ENCODE measurements at places on chromosomes 16 and 17.

GRCh38 chr17:49995055-49995738 lies at the start of gene DLX3:
DLX3 (minus strand) TSS chr17:49995224; CDS start chr17:49994998, 226 bp downstream.
- peak; percentile 12 for DNase-seq

DNA sequence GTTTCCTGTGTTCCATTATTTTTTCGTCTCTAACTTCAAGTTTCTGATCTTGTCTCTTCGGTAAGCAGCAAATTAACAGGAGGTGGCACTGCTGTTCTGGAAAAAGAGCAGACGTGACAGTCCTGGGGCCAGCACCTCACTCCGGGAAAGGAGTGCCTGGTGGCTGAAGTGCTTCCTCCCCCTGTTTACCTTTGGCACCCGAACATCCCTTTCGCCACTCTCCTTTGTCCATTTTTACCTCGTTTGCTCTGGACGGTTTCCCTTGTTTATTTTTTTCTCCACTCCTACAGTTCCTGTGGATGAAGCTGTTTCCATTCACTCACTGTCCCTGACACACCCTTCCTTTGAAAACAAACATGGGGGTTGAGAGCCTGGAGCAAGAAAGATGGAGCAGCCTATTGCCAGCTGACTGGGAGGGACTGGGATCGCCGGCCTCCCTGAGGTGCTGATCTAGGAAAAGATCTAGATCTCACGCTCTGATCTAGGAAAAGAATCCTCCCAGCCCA lies 12.6 kb downstream of the SAP30BP start:
- no peak for DNase-seq

GRCh38 chr17:79305768-79306423 lies 231.3 kb downstream of the ENGASE start:
- DNase-seq: no peak

GRCh38 chr17:80169784-80170500 lies at the start of gene CARD14:
CARD14 (plus strand) TSS chr17:80170030; CDS start chr17:80181439, 11,409 bp downstream.
- DNase-seq: no peak

GRCh38 chr16:84565669-84566495 lies 52.0 kb downstream of the COTL1 start:
- no peak for DNase-seq

DNA sequence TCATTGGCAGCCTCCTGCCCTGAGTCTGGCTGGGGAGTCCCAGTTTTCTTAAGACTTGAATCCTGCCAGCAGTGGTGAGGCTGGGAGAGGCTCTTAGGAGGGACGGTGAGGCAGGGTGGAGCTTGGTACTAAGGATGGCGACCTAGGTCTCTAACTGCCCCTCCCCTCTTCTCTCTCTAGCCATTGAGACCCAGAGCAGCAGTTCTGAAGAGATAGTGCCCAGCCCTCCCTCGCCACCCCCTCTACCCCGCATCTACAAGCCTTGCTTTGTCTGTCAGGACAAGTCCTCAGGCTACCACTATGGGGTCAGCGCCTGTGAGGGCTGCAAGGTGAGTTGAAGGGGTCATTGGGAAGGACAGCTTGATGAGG lies 16.4 kb downstream of the GJD3 start:
- DNase-seq: no peak

DNA sequence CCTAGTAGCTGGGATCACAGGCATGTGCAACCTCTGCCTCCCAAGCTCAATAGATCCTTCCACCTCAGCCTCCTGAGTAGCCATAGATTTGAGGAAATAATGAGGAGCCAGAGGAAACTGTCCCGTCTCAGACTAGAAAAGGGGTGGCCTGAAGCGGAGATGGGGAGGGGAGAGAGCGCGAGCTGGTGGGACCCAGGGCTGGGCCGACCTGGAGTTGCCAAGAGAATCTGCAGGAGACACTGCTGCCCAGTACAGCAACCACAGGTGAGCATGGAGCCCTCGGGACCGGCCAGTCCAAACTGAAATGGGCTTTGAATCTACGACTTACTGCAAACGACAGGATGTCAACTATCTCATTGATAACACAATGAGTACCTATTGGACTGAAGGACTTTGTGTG lies 24.3 kb downstream of the CD300A start:
- no peak for DNase-seq

DNA sequence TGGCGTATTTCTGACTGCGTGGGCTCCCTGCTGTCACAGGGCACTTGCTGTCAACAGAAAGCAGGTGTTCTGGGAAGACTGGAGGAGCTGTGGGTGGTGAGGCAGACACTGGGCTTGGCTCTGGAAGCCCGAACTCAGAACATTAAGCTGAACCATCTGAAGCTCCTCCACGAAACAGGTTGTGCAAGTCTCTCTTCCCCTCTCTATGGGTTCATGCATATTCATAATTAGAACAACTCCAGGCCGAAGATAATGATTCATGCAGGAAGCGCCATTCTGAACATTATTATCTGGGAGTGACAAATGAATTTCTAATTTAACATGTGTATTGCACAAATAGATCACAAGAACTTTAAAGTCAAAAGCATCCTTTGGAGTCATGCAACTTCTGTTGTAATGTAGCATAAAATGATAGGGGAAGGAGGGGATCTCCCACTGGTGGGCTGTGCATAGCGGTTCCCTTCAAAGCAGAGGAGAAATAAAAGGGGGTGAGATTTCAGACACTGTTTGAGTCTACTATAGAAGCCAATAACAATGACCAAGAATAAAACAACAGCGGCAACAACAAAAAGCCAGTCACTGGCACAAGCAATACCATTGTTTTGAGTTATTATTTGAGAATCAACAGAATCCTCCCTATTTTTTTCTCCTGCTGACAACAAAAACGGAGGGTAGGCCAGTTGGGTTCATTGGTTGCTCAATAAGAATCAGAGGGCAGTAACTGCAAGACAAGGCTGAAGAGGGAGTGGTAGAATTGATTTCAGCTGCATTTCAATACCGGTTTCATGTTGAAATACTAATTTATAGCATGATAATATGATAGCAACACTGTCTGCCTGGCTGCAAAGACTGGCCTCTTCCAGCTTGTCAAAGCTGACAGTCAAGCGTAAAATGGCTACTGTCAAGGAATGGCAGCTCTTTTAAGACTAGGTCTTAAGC lies 407.3 kb downstream of the XYLT1 start:
- no peak for DNase-seq

DNA sequence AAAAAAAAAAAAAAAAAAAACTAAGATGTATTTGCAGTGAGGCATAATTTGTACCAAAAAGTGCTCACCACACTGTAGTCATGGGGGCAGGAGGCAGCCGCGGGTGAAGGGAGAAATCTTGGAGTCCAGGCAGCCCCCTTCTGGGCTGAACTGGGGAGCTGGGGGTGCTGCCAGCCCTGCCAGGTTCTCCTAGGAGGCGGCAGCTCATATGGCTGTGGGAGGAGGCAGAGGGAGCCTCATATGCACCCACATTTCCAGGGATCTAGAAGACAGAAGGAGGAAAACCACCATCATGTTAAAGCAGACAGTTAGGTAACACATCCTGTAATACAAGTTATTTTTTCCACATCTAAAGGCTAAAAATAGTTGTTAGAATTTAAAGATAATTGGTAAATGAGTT lies 16.3 kb downstream of the MAPT start:
- no peak for DNase-seq

DNA sequence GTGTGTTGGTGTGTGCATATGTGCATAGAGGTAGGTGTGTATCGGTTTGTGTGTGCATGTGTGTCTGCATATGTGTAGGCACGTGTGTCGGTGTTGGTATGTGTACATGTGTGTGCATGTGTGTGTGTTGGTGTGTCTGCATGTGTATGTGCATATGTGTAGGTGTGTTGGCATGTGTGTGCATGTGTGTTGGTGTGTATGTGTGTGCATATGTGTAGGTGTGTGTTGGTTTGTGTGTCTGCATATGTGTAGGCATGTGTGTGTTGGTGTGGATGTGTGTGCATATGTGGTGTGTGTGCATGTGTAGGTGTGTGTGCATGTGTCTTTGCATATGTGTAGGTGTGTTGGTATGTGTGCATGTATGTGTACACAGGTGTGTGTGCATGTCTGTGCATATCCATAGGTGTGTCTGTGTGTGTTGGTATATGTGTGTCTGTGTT lies 3.9 kb upstream of the AATK start:
- no peak for DNase-seq

DNA sequence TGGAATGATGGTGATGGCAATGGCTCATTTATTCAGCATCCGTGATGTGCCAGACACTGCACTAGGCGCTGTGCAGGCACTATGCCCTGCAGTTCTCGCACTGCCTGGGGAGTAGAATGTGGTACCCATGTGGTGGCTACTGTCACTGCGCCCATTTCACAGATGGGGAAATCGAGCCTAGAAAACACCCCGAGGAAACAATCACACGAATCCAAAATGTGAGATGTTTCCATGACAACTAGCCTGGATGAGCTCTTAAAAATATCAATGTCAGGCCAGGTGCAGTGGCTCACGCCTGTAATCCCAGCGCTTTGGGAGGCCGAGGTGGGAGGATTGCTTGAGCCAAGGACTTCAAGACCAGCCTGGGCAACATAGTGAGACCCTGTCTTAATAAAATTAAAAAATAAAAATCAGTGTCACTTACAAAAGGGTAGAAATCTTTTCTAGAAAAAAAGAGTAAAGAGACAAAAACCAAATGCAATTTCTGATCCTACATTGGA lies 57.9 kb upstream of the TNRC6A start:
- DNase-seq: no peak

DNA sequence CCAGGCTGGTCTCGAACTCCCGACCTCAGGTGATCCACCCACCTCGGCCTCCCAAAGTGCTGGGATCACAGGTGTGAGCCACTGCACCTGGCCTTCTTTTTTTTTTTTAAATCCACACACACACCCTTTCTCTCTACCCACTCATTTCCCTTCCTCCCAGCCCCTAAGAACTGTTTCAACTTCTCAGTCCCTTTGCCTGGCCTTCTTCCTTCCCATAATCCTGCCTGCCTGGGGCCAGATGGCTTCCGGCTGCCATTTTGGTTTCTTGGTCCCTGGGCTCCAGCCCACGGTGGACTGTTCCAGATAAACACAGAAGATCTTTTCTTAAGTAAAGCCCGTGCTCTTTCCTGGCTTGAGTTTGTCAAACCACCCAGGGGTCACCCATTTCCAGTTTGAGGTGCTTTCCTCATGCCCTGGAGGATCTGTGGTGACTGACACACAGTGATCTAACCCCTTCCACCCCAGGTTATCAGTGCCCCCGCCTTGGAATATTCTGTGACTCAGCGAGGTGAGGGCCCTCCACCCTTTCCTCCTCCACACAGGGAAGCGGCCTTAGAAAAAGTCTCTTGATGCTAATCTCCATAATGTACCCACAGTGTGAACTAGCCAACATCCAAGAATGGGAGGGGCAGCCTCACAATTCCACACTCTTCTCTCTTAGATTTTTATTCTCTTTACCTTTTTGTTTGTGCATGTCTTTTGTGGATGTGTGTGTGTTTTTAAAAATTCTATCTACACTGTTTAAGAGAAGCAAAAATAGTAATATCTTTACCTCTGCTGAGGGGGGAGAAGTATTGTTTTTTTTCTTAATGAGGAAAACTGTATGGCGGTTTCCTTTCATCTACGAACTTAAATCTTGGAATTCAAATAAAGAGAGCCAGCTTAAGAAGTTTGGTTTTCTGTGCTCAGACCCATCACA lies 60.0 kb downstream of the CRISPLD2 start:
- DNase-seq: no peak

- DNase-seq: peak; percentile 62
These were observed 662 bp upstream of the TUBB3 start for GRCh38 chr16:89922477-89922883.
